Tracheal epithelial cell (primary cell): ENCODE measurements at places on chromosomes 1 and 21. TPM values are rescaled to one million over a fixed set of nuclear protein-coding genes. Genes with fewer than 3 reads are reported as not detected.

Gene HAPLN2
- not detected in 2 replicates for total RNA-seq

Gene SNX7
- total RNA-seq, result 31.1 and 36.2 TPM in 2 replicates

Gene PPP1R8
- total RNA-seq, result 40.5 and 46.0 TPM in 2 replicates

Gene BGLAP
- total RNA-seq, result 0.24 TPM in 1 of 2 replicates, not detected in the other
